Stimulated activated CD4-positive, alpha-beta T cell treated with anti-CD3 and anti-CD28 coated beads, Interleukin-4, amount 100 ng/mL, for 24 hours (primary cell): ENCODE measurements at places on chromosomes 7 and 10.

- no peak for DNase-seq
These were observed 20.4 kb upstream of the LMTK2 start for GRCh38 chr7:98086281-98086718.

- no peak for DNase-seq
These were observed 13.7 kb downstream of the PHTF2 start for GRCh38 chr7:77812290-77812685.

DNA sequence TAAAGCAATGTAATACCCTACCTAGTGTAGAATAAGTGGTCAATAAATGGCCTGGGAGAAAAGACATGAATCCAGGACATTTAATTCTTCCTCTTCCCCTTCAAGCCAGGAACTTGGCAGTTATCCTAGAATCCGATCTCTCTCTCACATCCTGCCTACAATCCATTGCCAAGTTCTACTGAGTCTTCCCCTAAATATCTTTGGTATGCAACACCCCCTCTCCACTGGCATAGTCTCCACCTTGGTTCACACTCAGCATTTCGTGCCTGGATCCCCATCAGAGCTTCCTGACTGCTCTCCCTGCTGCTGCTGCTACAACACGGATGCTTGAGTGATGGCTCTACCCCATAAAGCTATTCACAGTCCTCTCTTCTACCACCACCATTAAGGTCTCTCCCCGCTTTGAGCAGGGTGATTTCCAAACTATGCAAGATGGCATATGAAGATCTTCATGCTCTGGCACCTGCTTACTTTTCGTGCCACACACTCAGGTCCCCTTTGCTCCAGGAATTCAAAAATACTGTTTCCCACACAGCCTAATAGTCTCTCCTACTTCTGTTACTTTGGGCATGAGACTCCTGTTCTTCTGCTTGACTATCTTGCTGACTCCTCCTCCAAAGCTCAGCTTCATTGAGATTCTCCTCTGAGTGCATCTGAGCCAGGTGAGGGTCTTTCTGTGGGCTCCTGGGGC lies 4.8 kb downstream of the ANK3 start:
- no peak for DNase-seq

GRCh38 chr7:2004841-2005725 lies 227.7 kb downstream of the MAD1L1 start:
- no peak for DNase-seq

DNA sequence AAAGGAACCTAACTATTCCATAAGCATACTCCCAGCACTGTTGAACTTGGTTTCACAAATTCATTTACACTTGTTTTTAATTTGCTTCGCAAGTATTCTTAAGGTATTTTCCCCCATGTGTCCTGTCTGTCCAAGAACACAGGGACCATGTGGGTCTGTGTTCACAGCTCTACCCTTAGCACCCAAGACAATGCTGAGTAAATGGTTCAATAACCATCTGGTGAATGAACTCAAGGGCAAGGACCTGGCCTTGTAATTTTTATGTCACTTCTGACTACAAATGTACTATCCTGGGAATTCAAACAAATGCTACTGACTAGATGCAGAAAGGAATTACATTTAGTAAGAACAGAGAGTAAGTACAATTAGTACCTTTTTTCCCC lies 43.0 kb upstream of the SLIT1 start:
- no peak for DNase-seq

- no peak for DNase-seq
These were observed 18.3 kb downstream of the FAM171A1 start for GRCh38 chr10:15352836-15353235.

- DNase-seq: peak; percentile 55
These were observed 4.4 kb upstream of the MYL7 start for GRCh38 chr7:44145479-44145968.

- DNase-seq: no peak
These were observed 32.2 kb downstream of the MRPS33 start for GRCh38 chr7:140982508-140982907.

DNA sequence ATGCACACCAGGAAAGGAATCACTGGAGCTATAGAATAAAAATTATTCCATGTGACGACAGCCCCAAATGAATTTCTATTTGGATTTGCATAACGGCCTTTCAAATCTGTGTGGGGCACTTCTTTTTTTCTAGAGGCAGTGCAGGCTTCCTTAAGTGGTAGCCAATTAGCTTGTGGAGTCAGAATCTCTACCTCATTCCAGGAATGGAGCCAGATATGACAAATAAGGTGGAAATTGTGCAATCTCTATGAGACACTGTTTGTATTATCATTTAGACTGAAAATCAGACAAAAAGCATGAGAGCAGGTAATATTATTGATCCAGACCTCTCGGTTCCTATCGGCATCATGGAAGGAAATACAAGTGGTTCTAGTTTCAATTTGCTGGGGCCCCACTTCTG lies 78.7 kb downstream of the BEND7 start:
- DNase-seq: no peak

DNA sequence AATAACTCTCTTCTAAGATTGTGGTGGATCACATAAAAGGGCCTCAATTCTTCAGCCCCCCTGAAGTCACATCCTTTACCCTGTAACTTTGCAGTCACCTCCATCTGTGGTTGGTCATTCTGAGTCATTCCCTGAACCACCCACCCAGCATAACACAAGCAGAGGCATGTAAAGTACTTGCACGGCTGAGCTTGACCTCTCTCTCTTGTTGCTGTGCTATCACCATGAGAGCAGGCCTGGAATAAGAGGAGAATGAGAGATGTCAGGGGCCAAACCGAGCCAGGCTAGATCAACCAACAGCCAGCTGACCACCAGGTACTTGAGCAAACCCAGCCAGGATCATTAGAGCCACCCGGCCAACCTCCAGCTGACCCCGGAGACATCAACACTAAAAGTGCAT lies 13.5 kb upstream of the STK17A start:
- DNase-seq: no peak

- DNase-seq: no peak
These were observed 19.6 kb downstream of the ARL4A start for GRCh38 chr7:12706900-12707536.

- DNase-seq: no peak
These were observed 134.9 kb downstream of the ADRA2A start for GRCh38 chr10:111211706-111212105.

DNA sequence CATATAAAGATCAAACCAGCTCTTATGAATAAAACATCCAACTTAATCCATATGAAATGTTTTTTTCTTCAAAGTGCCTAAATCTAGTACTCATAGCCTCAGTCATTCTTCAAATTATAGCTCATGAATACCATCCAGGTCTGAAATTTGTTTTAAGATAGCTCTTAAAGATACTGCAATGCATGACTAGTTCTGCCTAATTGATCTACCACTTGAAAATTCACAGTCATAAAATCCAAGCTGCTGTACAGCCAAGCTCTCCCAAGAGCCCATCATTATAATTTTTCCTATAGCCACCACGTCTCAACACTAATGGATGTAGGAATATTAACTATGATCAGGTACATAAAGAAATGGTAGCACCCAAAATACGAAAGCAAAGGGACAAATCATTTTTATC lies 87.9 kb upstream of the RNF148 start:
- DNase-seq: no peak

GRCh38 chr10:121683366-121683765 lies 85.1 kb upstream of the FGFR2 start:
- DNase-seq: no peak

- no peak for DNase-seq
These were observed 52.4 kb downstream of the ZNF365 start for GRCh38 chr10:62426600-62426999.

DNA sequence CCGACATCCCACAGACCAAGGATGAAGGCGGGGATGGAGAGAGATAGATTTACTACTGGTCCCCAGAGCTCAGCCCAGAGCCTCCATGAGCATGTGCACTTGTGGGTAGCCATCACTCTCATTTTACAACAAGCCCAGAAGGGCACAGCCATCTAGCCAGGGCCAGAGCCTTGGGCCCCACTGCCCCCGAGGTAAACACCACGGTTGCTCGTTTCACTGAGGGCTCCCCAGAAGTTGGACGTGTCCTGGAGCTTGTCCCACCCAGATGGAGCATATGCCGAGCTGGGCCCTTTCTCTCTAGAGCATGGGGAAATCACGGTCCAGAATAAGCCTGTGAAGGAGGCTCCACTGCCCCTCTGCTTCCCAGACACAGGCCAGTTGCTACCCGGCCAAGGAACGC lies 9.0 kb upstream of the TMEM120A start:
- no peak for DNase-seq

GRCh38 chr7:83941300-83941699 lies 253.3 kb downstream of the SEMA3A start:
- no peak for DNase-seq

GRCh38 chr10:2836921-2837662 lies 230.3 kb upstream of the PFKP start:
- no peak for DNase-seq
